ENCODE measurements at places on chromosomes 13 and 19. TPM values are rescaled to one million over a fixed set of nuclear protein-coding genes. Genes with fewer than 3 reads are reported as not detected.

- DNase-seq, result peak; percentile 74
Observed at GRCh38 chr19:2969104-2969504, 8.3 kb upstream of the TLE6 start.

DNA sequence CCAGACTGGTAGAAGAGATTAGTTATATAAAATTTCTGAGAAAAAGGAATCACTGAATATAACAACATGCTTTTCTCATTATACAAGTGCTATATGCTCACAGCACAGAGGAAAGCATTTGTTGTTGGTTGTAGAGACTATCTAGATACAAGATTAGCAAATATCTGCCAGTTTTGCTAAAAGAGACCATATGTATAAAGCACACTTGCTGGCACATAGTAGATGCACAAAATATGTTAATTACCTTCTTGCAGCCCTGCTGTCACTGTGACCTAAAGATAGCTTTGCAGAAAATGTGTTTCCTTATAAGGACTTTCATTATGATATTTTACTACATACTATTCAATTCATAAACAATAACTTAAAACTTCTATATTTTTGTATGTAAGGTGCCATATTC lies 755.1 kb downstream of the PCDH9 start:
- no peak for DNase-seq

Gene ZFP28
- 7.0 TPM for total RNA-seq

Gene IL12RB1
- 1.4 TPM for total RNA-seq

DNA sequence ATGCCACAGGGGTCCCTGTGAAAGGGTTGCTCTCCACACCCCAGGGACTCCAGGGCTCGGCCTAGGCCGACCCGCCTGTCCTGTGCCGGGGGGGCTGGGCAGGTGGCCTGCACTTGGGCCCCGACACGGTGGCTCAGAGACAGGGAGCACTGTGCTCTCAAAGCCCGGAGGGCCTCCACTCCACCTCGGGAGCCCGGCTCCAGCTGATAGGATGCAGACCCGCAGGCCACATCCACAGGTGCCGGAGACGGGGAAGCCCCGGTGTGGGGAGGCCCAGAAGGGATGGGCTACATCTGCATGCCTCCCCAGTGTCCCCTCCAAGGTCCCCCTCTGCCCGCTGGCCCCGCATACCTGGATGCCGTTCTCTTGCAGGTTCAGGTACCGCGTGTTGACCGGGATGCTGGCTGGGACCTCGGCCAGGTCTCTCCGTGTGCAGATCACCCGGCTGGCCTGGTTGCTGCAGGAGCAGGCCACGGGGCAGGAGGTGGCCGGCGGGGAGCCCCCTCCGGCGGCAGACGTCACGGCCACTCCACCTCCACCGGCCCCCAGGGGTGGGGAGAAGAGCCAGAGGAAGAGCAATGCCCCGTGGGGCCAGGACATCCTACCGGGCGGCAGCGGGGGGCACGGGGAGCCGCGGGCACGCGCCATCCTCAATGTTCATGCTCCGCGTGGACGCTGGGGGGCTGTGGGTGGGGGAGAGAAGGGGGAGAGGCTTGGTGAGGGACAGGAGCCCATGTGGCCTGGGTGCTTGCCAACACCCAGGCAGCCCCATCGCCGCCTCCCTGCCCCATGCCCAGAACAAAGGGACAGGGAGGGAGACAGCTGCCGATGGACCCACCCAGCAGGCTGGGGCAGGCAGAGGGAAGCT lies 19.8 kb downstream of the LRRC4B start:
- DNase-seq, result no peak
